ENCODE measurements at places on chromosomes 5 and 9.

- peak overlapping the region; percentile 71 for H3K27ac ChIP-seq
- H3K36me3 ChIP-seq: peaks cover 32% of the 10 kb centered on the region
- H3K27me3 ChIP-seq: no peaks in the 10 kb centered on the region
Measured at GRCh38 chr5:139277171-139277570, 16.4 kb upstream of the MATR3 start.

GRCh38 chr5:78232163-78232562 is 62.3 kb downstream of the AP3B1 start:
- H3K4me3 ChIP-seq: no peak overlapping the region
- no peak for ATAC-seq
- H3K36me3 ChIP-seq: no peaks in the 10 kb centered on the region

DNA sequence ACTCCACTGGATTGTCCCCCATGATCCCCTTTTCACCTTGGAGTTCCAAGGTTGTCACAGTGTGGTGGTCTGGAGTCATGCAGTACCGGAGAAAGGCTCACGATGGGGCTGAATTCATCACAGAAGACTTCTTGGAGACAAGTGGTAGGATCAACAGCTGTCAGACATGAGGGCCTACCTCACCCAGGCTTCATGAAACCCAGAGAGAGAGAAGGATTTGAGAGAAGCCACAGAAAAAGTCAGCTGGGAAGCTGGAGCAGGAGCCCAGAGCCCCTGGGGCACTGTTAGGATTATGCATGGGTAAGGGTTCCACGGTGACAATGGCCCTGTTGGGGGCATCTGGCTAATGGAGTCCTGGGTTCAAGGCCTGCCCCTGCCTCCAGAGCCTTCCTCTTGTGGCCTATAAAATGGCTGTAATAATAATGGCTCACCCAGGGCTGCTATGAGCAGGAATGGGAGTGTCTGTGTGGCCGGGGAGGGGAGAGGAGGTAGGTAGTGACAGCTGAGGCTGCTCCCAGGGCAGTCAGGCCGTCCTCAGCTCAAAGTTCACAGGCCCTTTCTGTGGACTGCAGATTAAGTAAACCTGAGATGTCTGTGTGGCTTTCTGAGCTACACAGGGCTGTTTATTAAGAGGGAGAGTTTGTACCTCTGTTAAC is 910 bp downstream of the TRIM14 start:
- H3K36me3 ChIP-seq: no peaks in the 10 kb centered on the region
- H3K4me3 ChIP-seq: peak overlapping the region; percentile 86
- ATAC-seq: peak; percentile 68
- H3K27me3 ChIP-seq: no peaks in the 10 kb centered on the region
- peaks cover 44% of the 10 kb centered on the region for H3K4me1 ChIP-seq

DNA sequence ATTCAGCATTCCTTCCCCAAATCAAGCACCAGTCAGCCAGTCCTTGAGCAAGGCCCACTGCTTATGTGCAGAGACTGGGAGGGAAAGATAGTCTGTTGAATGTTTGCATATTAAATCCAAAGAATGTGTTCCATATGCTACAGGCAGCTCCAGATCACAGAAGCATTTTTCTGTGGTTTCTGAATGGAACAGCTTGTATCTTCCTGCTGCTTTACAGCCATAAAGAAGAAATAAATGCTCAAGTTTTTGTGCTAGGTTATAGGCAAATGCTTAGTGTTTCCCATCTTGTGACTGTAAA is 310.3 kb downstream of the TRIM36 start:
- peaks cover 16% of the 10 kb centered on the region for H3K4me1 ChIP-seq
- no peak overlapping the region for H3K27ac ChIP-seq
- H3K27me3 ChIP-seq: no peaks in the 10 kb centered on the region
- H3K4me3 ChIP-seq: no peak overlapping the region
- H3K36me3 ChIP-seq: no peaks in the 10 kb centered on the region

DNA sequence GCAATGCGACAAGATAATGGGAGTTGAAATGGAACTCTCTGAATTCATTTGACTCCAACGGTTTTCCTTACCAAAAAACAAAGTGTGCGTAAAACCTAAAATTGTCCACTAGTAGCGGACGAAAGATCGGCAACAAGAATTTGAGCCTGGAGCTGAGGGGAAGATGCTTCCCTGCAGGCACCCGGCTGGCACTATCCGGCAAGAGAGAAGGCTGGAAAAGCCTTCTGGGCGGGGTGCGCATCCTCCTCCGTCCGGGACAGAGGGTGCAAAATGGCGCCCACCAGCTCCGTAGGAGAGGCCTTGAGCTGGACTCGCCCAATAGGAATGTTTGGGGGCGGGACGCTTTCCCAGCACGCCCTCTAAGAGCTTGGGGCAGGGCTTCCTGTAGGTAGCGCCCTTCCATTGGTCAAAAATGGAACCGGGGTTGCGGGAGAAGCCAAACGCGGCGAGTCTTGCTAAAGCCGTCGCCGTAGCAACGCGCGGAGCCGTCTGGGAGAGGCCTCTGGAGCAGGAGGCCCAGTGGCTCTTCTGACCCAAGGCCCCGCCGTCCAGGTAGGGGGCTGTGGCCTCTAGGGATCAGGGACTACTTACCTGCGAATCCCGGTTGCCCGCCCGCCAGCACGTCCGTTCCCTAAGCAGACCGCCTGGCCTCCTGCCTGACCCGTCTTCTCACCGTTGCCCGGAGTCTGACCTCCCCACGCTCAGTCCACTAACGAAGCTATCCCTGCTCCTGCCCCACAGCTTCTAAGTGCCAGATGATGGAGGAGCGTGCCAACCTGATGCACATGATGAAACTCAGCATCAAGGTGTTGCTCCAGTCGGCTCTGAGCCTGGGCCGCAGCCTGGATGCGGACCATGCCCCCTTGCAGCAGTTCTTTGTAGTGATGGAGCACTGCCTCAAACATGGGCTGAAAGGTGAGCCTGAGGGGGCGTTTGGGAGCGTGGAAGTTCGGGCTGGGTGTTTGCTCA is 9.2 kb downstream of the RUFY1 start:
- peak; percentile 100 for ATAC-seq
- peak overlapping the region; percentile 94 for H3K27ac ChIP-seq
- peaks cover 17% of the 10 kb centered on the region for H3K4me1 ChIP-seq
- H3K36me3 ChIP-seq: peaks cover 11% of the 10 kb centered on the region
- peak overlapping the region; percentile 93 for H3K4me3 ChIP-seq
- no peaks in the 10 kb centered on the region for H3K27me3 ChIP-seq

GRCh38 chr5:73497497-73498056 is 665 bp upstream of the BTF3 start:
- H3K27me3 ChIP-seq: peaks cover 10% of the 10 kb centered on the region
- peak overlapping the region; percentile 99 for H3K4me3 ChIP-seq
- ATAC-seq: no peak

DNA sequence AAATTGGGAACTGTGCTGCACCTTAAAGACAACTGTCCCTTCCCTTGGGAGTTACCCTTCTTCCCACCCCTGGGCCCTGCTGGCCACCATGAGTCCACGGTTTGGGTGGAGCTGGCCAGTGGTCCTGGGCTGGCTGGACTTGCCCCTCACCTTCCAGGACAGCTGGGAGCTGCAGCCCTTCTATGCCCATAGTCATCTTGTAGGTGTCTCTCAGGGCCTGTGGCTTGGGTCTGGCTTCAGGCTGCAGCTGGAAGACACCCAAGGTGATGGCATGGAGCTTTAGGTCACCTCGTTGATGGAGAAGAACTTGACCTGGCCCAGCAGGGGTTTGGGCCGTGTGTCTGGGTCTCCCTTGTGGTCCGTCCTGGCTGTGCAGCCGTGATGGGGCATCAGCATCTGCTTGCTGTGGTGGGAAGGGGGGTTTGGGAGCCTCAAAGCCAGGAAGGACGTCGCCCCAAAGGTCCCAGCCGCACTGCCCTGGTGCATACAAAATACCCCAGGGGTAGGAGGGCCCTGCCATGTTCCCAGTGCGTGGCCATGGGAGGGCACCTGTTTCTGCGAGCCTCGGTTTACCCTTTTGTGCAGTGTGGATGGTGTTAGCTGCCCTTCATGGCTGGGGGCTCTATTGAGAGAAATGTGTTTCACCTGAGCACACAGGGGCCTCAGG is 8.9 kb downstream of the WNK2 start:
- H3K4me3 ChIP-seq: no peak overlapping the region
- no peak overlapping the region for H3K27ac ChIP-seq
- H3K27me3 ChIP-seq: peaks cover 20% of the 10 kb centered on the region
